Effector memory CD4-positive, alpha-beta T cell (primary cell): ENCODE measurements at places on chromosomes 11 and 22.

- no peaks in the 10 kb centered on the region for H3K4me1 ChIP-seq
- H3K27ac ChIP-seq: no peak overlapping the region
- DNase-seq: no peak
- no peak overlapping the region for H3K4me3 ChIP-seq
- H3K27me3 ChIP-seq: no peaks in the 10 kb centered on the region
Measured at GRCh38 chr22:49295851-49296560, 531.7 kb downstream of the BRD1 start.

- H3K4me1 ChIP-seq: no peaks in the 10 kb centered on the region
- DNase-seq: no peak
- H3K4me3 ChIP-seq: no peak overlapping the region
Measured at GRCh38 chr22:33578752-33579151, 341.5 kb downstream of the LARGE1 start.

- peaks cover 43% of the 10 kb centered on the region for H3K36me3 ChIP-seq
- no peak overlapping the region for H3K27ac ChIP-seq
- H3K4me1 ChIP-seq: no peaks in the 10 kb centered on the region
- H3K27me3 ChIP-seq: no peaks in the 10 kb centered on the region
Measured at GRCh38 chr22:20062766-20063083, 17.3 kb upstream of the DGCR8 start.

DNA sequence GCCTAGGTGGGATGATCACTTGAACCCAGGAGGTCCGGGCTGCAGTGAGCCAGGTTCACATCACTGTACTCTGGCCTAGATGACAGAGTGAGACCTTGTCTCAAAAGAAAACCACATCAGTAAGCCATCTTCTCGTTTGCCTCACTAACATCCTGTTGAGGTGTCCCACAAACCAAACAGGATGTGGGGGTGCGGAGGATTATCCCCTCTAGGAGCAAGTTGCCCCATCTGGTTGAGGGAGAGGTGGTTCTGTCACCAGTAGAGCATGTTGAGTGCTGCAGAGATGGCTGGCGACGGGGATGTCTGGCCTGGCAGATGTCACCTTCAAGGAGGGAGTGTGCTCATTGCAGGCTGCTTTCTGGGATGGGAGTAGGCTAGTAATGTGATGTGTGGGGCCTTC lies 72.4 kb downstream of the ZNRF3 start:
- H3K27me3 ChIP-seq: peaks cover 31% of the 10 kb centered on the region
- no peak overlapping the region for H3K27ac ChIP-seq
- H3K4me3 ChIP-seq: no peak overlapping the region
- peaks cover 19% of the 10 kb centered on the region for H3K4me1 ChIP-seq

- no peaks in the 10 kb centered on the region for H3K4me1 ChIP-seq
- no peak for DNase-seq
- no peaks in the 10 kb centered on the region for H3K36me3 ChIP-seq
- no peaks in the 10 kb centered on the region for H3K27me3 ChIP-seq
- no peak overlapping the region for H3K27ac ChIP-seq
- H3K4me3 ChIP-seq: no peak overlapping the region
Measured at GRCh38 chr22:28892175-28892731, 8.9 kb downstream of the ZNRF3 start.

DNA sequence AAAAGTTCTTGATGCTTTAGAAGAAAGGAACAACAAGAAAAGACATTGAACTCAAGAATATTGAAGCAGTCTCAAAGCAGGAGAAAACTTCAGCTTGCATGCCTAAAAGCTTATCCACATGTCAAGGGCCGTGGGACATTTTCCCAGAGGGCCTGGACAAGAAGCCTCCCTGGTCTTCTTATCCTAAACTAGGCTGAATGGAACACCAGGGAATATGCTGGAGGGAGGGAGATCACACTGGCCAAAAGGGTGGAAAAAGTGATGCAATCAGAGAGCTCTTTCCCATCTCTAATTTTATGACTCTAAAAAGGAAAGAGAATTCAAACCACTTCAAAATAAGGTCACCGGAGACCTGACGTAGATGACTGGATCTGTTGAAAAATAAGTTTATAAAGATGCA lies 107.2 kb downstream of the MPPED2 start:
- no peaks in the 10 kb centered on the region for H3K4me1 ChIP-seq
- no peaks in the 10 kb centered on the region for H3K36me3 ChIP-seq
- H3K27me3 ChIP-seq: no peaks in the 10 kb centered on the region
- no peak for DNase-seq
- no peak overlapping the region for H3K4me3 ChIP-seq

GRCh38 chr11:42253156-42253555 lies 793.7 kb upstream of the LRRC4C start:
- no peaks in the 10 kb centered on the region for H3K4me1 ChIP-seq
- no peak overlapping the region for H3K4me3 ChIP-seq
- H3K36me3 ChIP-seq: no peaks in the 10 kb centered on the region
- H3K27me3 ChIP-seq: no peaks in the 10 kb centered on the region
